ENCODE measurements at places on chromosomes 5 and 9.
A peak's percentile ranks its signal among the peaks of the same experiment; 100 is the strongest.

GRCh38 chr5:33611877-33612276 lies 171.1 kb downstream of the TARS1 start:
- H3K4me1 ChIP-seq, result no peaks in the 10 kb centered on the region
- H3K27ac ChIP-seq, result no peak overlapping the region
- no peak for DNase-seq
- H3K4me3 ChIP-seq, result no peak overlapping the region
- no peaks in the 10 kb centered on the region for H3K27me3 ChIP-seq
- H3K36me3 ChIP-seq, result no peaks in the 10 kb centered on the region

- DNase-seq, result no peak
- H3K4me3 ChIP-seq, result no peak overlapping the region
- no peak overlapping the region for H3K27ac ChIP-seq
- no peaks in the 10 kb centered on the region for H3K4me1 ChIP-seq
These were observed 146.5 kb downstream of the NSG2 start for GRCh38 chr5:174191850-174192655.

GRCh38 chr9:761176-761792 lies 80.2 kb upstream of the DMRT1 start:
- peak; percentile 57 for DNase-seq
- no peak overlapping the region for H3K4me3 ChIP-seq
- no peaks in the 10 kb centered on the region for H3K36me3 ChIP-seq
- H3K27ac ChIP-seq, result no peak overlapping the region
- no peaks in the 10 kb centered on the region for H3K27me3 ChIP-seq

- H3K4me1 ChIP-seq, result no peaks in the 10 kb centered on the region
- no peak overlapping the region for H3K4me3 ChIP-seq
- no peak for DNase-seq
- H3K36me3 ChIP-seq, result no peaks in the 10 kb centered on the region
These were observed 522.9 kb upstream of the DAB2 start for GRCh38 chr5:39947657-39948056.

DNA sequence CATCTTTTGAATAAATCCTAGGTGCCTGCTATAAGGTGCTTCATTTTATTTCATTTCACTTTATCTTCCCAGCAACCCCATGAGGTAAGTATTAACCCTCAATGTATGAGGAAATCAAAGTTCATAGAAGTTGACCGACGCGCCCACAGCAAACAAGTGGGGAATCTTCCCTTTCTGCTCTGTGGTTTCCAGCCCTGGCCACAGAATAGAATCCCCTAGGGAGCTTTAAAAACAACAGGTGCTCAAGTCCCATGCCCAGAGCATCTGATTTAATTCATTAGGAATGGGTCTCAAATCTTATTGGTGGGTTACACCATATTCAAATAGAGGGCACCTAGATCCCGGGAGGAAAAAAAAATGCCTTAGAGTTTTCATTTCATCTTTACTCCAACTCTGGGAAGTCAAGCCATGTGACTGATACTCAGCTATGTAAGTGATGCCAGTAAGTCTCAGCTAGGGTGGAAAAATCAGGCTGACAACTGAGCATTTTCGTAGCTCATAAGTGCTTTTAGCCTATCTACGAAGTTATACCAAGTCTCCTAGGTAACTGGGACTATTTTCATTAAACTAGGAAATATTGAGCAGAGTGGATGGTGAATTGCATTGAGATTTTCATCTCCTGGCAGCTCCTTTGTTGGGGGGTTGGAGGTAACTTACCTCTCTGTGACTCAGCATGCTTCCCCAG lies 353.4 kb upstream of the SLC30A5 start:
- DNase-seq, result no peak
- H3K36me3 ChIP-seq, result no peaks in the 10 kb centered on the region
- H3K4me3 ChIP-seq, result no peak overlapping the region
- no peak overlapping the region for H3K27ac ChIP-seq

GRCh38 chr9:104027295-104027694 lies 66.8 kb upstream of the SMC2 start:
- H3K4me3 ChIP-seq, result no peak overlapping the region
- H3K27me3 ChIP-seq, result no peaks in the 10 kb centered on the region
- DNase-seq, result no peak
- H3K36me3 ChIP-seq, result no peaks in the 10 kb centered on the region

DNA sequence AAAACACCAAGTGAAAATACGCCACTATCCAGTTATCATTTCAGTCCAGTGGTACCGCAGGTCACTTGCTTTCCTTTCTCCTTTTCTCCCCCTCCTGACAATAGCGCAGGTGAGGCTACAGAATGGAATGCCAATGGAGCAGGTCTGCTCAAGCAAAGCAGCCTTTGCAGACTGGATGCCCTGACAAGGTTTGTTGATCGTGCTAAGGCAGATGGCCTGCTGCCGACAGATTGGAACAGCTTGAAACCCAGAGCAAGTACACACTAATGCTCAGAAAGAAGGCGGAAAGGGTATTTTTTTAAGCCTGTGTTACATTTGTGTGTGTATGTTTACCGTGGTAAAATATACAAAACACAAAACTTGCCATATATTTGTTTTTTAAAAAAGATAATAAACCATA lies 19.4 kb downstream of the SPACA9 start:
- H3K27ac ChIP-seq, result no peak overlapping the region
- no peaks in the 10 kb centered on the region for H3K27me3 ChIP-seq
- DNase-seq, result no peak

GRCh38 chr5:127934791-127935256 lies 148.7 kb upstream of the SLC12A2 start:
- H3K27me3 ChIP-seq, result no peaks in the 10 kb centered on the region
- no peaks in the 10 kb centered on the region for H3K36me3 ChIP-seq

DNA sequence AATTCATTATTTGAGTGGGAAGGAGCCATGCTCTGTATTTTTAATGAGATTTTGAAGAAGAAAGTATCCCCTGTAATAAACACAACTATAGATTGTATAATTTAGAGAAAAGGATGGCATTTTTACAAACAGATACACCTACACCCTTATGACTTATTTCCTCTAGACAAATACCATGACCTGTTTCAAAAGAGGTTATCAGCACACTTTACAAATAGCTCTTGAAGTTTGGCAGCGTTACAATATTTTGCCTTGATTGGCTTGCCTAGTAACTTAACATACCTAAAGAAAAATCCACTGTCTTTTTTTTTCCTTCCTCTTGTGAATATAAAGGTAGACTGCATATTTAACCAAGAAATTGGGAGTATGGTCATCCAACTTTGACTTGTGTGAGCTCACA lies 28.5 kb upstream of the CETN3 start:
- no peak overlapping the region for H3K4me3 ChIP-seq
- no peaks in the 10 kb centered on the region for H3K4me1 ChIP-seq
- H3K27me3 ChIP-seq, result no peaks in the 10 kb centered on the region
- H3K36me3 ChIP-seq, result no peaks in the 10 kb centered on the region

- H3K36me3 ChIP-seq, result peaks cover 30% of the 10 kb centered on the region
- H3K4me3 ChIP-seq, result no peak overlapping the region
- DNase-seq, result no peak
- peaks cover 14% of the 10 kb centered on the region for H3K4me1 ChIP-seq
- no peaks in the 10 kb centered on the region for H3K27me3 ChIP-seq
These were observed 35.5 kb upstream of the LRRTM2 start for GRCh38 chr5:138910546-138911185.

DNA sequence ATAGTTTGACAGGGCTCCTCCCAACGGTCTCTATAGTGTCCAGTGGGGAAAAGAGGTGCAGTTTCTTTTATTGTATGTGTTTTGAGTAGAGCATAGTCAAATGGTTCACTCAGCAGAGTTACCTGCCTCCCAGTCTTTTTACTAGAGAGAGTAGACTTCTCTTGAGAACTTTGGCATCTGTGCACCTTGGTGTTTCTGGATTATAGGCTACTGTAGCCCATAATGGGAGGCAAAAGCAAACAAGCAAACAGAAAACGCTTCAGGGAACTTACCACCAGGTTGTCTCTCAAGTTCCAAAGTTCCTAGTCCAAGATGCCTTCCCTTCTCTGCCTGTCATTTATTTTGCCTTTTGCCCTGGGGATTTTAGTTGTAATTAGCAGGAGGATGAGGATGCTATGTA lies 26.2 kb downstream of the INVS start:
- no peak overlapping the region for H3K4me3 ChIP-seq
- no peak for DNase-seq
- no peaks in the 10 kb centered on the region for H3K36me3 ChIP-seq
- H3K4me1 ChIP-seq, result no peaks in the 10 kb centered on the region
- no peak overlapping the region for H3K27ac ChIP-seq

DNA sequence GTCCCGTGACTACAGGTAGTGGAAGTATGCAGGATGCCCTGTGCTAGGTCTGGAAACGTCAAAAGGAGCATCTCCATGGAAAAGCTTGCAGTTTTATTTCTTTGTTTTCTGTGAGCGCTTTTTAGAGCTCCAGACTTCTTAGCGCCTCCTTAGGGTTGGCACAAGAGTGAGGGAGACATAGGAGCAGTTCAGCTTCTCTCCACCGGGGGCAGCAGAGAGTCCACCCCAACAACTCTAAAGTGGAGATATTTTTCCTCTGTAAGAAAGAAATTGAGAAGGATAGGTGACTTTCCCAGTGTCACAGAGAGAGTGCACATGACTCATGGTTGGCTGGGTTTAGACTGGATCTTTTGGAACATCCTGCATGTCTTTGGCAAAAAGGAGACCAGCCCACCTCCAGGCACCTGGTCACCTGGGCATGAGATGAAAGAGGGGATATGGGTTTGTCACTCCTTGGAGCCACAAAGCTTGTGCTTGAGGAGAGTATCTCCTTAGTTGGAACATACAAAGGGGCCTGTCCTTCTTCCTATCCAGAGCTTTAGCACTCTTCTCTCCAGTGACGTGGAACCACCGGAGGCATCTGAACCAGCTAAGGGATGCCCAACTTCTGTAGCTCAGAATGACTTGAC lies 637.7 kb downstream of the SEMA5A start:
- no peak for DNase-seq
- H3K4me1 ChIP-seq, result no peaks in the 10 kb centered on the region
- H3K27ac ChIP-seq, result no peak overlapping the region
- H3K36me3 ChIP-seq, result no peaks in the 10 kb centered on the region
- H3K27me3 ChIP-seq, result no peaks in the 10 kb centered on the region
- H3K4me3 ChIP-seq, result no peak overlapping the region

DNA sequence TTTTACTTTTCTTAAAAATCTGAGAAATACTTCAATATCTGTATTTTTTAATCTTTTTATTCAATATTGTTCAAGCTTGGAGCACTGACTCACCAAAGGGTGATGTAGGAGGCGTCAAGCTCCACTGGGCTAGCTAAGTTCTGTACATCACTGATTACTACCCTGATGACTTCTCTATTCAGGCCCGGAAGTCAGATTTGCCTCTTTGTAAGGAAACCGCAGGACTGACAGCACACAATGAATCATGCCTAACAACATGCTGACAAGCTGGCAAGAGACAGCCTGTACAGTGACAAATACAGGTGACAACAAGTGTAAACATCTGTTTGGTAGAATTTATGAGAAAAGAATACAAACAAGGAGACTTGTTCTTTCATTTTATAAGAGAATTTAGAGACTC lies 627.9 kb upstream of the RORB start:
- H3K27ac ChIP-seq, result no peak overlapping the region
- H3K27me3 ChIP-seq, result no peaks in the 10 kb centered on the region
- no peaks in the 10 kb centered on the region for H3K36me3 ChIP-seq
- H3K4me3 ChIP-seq, result no peak overlapping the region

DNA sequence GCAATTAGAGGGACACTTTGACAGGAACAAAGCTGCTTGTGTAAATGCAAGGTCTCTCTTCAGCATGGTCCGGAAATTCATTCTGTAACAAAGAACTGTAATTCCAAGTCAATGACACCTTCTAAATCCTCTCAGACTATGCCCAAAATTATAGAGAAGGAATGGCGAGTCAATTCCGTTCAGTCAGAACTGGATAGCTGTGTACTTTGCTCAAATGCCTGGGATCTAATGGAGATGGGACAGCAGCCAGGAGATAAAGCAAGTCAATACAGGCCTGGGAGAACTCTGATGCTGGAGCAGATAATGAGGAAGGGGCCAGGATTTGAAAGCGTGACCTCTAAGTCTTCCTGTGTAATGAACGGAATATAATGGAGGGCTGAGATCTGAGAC lies 96.4 kb upstream of the SPRY4 start:
- no peak for DNase-seq
- no peak overlapping the region for H3K27ac ChIP-seq
- H3K4me3 ChIP-seq, result no peak overlapping the region
- no peaks in the 10 kb centered on the region for H3K36me3 ChIP-seq
- peaks cover 4% of the 10 kb centered on the region for H3K4me1 ChIP-seq
- no peaks in the 10 kb centered on the region for H3K27me3 ChIP-seq

DNA sequence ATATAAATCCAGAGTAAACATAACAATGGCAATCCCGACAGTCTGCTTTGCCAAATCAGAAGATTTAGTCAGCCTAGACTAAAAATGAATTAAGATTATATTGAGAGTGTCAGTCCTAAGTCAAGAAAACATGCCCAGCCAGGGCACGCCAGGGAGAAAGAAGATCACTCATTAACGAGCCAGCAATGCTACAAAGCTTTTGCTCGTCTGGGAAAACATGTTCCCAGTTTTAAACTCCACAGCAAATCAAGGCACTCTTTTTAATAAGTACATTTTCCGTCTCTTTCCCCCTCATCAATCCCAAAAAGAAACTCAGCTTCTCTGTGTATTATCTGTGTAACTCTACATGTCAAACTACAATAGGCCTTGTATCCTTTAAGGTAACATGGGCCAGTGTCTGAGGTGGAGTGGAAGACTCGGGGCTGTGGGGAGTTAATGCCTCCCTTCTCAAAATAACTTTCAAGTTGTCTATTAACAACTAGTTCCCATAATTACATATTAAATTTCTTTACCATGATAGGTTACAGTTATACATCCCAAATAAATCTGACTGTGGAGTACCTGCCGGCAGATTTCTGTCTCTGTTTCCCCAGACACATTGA lies 40.9 kb downstream of the NFIB start:
- peak overlapping the region; percentile 57 for H3K27ac ChIP-seq
- H3K4me3 ChIP-seq, result no peak overlapping the region
- no peaks in the 10 kb centered on the region for H3K36me3 ChIP-seq

GRCh38 chr9:114409103-114409780 lies 21.5 kb upstream of the AKNA start:
- no peaks in the 10 kb centered on the region for H3K27me3 ChIP-seq
- H3K4me1 ChIP-seq, result no peaks in the 10 kb centered on the region
- no peak for DNase-seq
- H3K27ac ChIP-seq, result no peak overlapping the region

- DNase-seq, result no peak
- H3K27ac ChIP-seq, result no peak overlapping the region
- no peak overlapping the region for H3K4me3 ChIP-seq
- no peaks in the 10 kb centered on the region for H3K36me3 ChIP-seq
- no peaks in the 10 kb centered on the region for H3K27me3 ChIP-seq
- H3K4me1 ChIP-seq, result no peaks in the 10 kb centered on the region
These were observed 158.3 kb upstream of the MAP3K1 start for GRCh38 chr5:56656846-56657726.

GRCh38 chr9:6149315-6149714 lies 66.3 kb upstream of the IL33 start:
- H3K27ac ChIP-seq, result no peak overlapping the region
- no peak overlapping the region for H3K4me3 ChIP-seq
- H3K27me3 ChIP-seq, result no peaks in the 10 kb centered on the region
- no peaks in the 10 kb centered on the region for H3K36me3 ChIP-seq
- DNase-seq, result no peak

Data from right atrium auricular region (tissue), 2 donors.